Stimulated activated naive CD4-positive, alpha-beta T cell treated with Interleukin-2 at 50 U/mL for 16 hours (primary cell): ENCODE measurements at places on chromosomes 6 and 20.
A peak's percentile ranks its signal among the peaks of the same experiment; 100 is the strongest.

DNA sequence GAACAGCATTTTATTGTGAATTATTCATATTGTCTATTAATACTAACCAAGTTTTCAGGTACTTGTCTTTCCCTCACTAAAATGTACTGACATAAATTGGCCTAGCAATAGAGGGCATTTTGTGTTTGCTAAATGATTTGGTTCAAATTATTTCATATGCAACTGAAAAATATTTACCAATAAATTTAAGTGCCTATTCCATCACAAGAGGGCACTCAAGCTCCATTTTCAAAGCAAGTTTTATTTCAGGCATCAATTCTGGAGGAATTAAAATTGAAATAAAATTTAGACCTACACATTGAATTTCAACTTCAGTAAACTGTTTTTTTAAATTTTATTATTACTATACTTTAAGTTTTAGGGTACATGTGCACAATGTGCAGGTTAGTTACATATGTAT lies 114.3 kb upstream of the SYNCRIP start:
- no peak for DNase-seq

GRCh38 chr6:170388113-170388512 lies 81.6 kb downstream of the FAM120B start:
- DNase-seq: no peak

DNA sequence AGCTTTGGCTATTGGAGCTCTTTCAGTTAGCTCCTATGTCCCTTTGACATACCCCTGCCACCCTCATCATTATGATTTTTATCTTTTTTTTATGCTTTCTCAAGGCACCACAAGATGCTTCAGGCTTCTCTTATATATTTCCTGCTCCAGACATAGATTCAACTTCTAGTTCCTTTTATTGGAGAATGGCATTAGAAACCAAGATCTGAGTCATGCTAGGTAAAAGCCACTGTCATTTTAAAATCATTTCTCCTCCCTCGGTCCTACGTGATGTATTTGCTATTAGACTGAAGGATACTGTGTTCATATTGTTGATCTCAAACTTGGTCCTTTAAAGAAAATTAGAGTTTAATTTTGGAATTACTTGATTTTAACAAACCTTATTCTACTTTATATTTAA lies 8.3 kb downstream of the TENT5A start:
- no peak for DNase-seq

GRCh38 chr20:58970146-58970545 lies 10.9 kb upstream of the NELFCD start:
- no peak for DNase-seq

- no peak for DNase-seq
Measured at GRCh38 chr20:6057691-6058090, 3.8 kb upstream of the LRRN4 start.

DNA sequence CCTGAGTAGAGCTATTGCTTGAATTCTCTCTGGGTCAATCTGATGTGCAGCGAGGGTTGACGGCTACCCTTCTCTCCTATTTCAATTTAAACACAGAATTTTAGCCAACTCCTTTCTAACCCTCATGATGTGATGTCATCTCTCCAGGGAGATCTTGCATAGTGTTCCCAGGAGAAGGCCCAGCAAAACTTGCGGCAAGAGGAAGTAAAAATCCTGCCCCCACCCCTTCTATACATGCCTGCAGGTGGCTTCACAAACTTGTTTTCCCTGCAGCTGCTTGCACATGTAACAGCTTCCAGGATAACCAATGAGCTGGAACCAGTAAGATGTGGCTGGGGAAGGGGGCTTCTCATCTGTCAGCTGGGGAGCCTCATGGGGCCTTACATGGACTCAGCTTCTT lies 169.3 kb upstream of the CDH4 start:
- DNase-seq: no peak

- no peak for DNase-seq
Measured at GRCh38 chr6:102474041-102474807, 1080.7 kb downstream of the GRIK2 start.

GRCh38 chr6:24401458-24401857 lies 1.3 kb upstream of the MRS2 start:
- DNase-seq: no peak

DNA sequence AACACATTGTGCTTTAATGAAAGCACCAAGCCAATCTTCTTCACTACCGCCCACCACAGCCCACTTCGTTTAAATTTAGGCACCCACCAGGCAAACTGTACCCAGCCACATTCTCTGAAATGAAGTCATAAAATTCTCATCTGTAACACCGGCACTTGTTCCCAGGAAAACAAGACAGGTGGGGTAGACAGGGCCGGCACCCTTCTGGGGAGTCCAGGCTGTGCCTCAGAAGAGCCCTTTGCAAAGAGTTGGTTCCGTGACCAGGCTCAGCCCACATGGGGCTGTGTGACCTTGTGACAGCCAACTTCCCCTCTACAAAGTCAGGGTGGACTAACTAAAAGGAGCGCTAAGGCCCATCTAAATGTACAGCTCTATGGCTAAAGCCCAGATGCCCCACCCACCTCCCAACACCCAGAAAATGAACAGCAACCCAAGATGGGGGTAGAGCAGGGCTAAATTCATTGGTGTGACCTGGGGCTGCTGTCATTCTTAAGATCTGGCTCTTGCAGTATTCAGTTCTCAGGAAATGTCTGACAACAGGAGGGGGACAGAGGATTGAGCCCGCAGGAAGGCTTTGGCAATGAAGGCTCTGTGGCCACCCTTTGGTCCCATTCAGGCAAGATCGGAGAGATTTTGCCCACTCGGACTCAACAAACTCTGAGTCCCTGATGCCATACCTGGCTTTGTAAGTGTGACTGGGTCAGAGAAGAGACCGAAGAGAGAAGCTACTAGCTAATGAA lies 56.7 kb downstream of the TRERF1 start:
- no peak for DNase-seq

DNA sequence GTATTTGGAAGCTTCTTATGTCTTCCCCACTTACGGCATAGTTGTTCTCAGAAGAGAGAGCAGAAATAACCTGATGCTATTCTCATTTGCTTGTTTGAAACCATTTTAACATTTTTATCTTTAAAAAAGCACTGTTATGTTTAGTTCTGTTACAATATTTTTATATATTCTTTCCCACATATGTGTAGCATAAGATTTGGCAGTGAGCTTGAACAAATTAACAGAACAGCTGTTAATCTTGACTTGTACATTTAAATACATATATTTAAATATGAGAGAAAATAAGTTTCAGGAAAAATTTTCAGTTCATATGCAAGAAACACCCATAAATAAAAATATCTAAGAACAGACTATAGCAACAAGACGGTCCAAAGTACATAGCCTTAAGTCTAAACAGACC lies 431.7 kb upstream of the IRAK1BP1 start:
- DNase-seq: no peak

- DNase-seq: no peak
Measured at GRCh38 chr20:50111829-50112495, 988 bp downstream of the UBE2V1 start.

GRCh38 chr6:122128445-122128844 lies 271.0 kb upstream of the HSF2 start:
- no peak for DNase-seq

DNA sequence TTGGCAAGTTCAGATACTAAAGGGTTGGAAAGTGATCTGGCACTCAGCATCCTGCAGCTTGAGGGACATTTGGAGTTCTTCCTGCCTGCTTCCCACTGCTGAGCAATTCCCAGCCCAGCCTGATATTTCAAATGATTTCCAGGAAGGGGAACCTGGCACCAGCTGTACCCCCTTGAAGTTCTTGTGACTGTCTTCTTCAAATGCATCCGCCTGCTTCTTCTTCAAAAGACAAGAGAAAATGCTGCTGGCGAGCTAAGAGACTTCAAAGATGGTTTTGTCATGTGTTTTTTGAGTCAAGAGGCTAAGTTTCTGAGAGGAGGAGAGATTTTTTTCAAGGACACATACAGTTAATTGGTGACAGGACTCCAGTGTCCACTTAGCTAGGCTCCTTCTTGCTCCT lies 42.6 kb upstream of the B4GALT5 start:
- DNase-seq: no peak

DNA sequence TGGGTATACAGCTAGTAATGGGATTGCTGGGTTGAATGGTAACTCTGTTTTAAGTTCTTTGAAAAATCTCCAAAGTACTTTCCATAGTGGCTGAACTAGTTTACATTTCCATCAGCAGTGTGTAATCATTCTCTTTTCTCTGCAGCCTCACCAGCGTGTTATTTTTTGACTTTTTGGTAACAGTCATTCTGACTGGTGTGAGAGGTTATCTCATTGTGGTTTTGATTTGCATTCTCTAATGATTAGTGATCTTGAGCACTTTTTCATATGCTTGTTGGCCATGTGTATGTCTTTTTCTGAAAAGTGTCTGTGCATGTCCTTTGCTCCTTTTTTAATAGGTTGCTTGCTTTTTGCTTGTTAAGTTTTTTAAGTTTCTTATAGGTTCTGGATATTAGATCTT lies 194.2 kb upstream of the PHACTR1 start:
- no peak for DNase-seq

DNA sequence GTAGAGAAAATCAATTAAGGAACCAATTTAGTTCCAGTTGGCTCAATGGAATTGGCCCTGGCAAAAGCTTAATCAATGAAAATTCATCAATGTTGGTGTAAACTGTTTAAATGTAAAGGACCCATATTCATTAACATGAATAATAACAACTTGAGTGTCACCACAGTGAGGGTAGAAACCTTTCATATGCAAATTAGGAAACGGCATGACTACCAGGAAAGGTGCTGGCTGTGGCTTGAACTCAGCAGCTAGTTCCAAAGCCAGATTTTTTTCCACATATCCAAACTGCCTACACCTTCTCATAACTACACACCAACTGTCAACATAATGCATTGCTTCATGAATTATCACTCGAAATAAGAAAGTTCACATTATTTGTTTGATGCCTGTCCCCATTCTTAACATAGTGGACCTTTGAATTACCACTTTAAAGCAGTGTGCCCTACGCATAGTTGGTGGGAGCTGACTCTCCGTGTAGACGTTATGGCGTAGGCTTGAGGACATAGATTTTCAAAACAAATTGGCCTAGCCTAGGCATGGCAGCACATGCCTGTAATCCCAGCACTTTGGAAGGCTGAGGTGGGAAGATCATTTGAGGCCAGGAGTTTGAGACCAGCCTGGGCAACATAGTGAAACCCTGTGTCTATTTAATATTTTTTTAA lies 19.7 kb downstream of the PBOV1 start:
- DNase-seq: no peak

GRCh38 chr6:4170297-4170696 lies 34.9 kb upstream of the ECI2 start:
- no peak for DNase-seq

GRCh38 chr6:163564534-163564933 lies 150.0 kb downstream of the QKI start:
- DNase-seq: no peak

DNA sequence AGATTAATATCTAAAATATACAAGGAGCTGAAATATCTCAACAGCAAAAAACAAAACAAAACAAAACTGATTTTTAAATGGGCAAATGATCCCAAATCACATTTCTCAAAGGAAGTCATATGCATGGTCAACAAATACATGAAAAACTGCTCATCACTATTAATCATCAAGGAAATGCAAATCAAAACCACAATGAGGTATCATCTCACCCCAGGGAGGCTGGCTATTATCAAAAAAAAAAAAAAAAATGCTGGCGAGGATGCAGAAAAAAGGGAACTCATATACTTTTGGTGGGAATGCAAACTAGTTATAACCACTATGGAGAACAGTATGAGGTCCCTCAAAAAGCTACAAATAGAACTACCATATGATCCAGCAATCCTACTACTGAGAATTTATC lies 34.6 kb downstream of the REPS1 start:
- DNase-seq: no peak

DNA sequence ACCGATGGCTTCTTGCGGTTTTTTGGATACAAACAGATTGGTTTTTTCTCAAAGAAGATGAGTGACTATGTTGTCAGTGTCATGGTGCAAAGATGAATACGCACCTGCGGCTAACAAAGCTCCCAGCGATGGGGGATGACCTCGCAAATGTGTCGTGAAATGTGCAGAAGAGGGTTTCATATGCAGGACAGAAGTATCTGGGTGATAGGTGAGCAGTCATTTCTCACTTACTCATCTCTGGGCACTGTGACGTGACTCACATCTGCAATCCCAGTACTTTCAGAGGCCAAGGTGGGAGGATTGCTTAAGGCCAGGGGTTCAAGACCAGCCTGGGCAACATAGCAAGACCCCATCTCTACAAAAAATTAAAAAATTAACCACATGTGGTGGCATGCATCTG lies 216.3 kb downstream of the ERMARD start:
- no peak for DNase-seq

DNA sequence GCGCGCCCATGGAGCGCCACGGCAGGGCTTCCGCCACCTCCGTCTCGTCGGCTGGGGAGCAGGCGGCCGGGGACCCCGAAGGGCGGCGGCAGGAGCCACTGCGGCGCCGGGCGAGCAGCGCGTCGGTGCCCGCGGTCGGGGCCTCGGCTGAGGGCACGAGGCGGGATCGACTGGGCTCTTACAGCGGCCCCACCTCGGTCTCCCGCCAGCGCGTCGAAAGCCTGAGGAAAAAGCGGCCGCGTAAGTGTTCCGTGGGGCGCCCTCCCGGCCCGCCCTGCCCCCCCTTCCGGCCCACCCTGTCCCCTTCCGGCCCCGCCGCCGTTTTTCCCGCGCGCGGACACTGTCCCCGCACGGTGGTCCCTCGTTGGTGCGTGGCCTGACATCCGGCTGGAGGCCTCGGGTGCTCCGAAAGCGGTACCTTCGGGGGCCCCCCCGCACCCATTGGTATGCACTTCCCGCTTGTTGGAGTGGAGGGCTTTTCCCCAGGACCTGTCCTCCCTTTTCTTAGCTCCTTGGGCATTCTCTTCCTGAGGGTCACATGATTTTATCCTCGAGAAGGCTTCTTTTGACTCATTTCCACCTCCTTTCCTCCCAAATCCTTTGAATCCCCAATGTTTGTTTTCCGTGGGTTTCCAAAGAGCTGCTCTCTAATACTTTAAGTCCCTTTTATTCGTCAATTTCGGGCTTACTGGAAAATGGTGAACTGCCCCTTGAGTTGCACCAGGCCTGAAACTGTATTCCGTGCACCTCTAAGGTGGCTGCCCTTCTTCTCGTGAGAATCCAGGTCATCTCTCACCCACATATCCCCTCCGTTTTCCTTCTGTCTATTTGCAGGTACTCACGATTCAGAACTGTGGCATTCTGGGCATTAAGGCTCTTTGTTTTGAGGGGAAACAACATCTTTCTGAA lies 556 bp downstream of the PANK2 start:
- DNase-seq: peak; percentile 19

GRCh38 chr6:63441266-63441956 lies 121.6 kb upstream of the LGSN start:
- DNase-seq: no peak

- DNase-seq: no peak
Measured at GRCh38 chr20:41412324-41413120, 45.9 kb upstream of the EMILIN3 start.

- no peak for DNase-seq
Measured at GRCh38 chr6:140281236-140281635, 906.8 kb upstream of the CITED2 start.
